ENCODE measurements at places on chromosomes 2 and 18. TPM values are rescaled to one million over a fixed set of nuclear protein-coding genes. Genes with fewer than 3 reads are reported as not detected.

Gene LYG2
- not detected for total RNA-seq

Gene FSIP2
- 0.24 TPM for total RNA-seq

Gene PAIP2B
- total RNA-seq, result 0.52 TPM

Gene PDE11A
- not detected for total RNA-seq

Gene CHRND
- not detected for total RNA-seq

Gene EMX1
- not detected for total RNA-seq

Gene UGT1A3
- total RNA-seq, result not detected

Gene TBR1
- under 0.01 TPM for total RNA-seq

Gene CNTNAP5
- not detected for total RNA-seq

Gene ZNF521
- 15.4 TPM for total RNA-seq

Gene VIT
- 0.39 TPM for total RNA-seq

Gene LBX2
- total RNA-seq, result 0.64 TPM

Gene QPCT
- total RNA-seq, result 24.2 TPM

Data from epithelial cell of alveolus of lung (primary cell).